ENCODE measurements at places on chromosomes 13 and 19. TPM values are rescaled to one million over a fixed set of nuclear protein-coding genes. Genes with fewer than 3 reads are reported as not detected.

DNA sequence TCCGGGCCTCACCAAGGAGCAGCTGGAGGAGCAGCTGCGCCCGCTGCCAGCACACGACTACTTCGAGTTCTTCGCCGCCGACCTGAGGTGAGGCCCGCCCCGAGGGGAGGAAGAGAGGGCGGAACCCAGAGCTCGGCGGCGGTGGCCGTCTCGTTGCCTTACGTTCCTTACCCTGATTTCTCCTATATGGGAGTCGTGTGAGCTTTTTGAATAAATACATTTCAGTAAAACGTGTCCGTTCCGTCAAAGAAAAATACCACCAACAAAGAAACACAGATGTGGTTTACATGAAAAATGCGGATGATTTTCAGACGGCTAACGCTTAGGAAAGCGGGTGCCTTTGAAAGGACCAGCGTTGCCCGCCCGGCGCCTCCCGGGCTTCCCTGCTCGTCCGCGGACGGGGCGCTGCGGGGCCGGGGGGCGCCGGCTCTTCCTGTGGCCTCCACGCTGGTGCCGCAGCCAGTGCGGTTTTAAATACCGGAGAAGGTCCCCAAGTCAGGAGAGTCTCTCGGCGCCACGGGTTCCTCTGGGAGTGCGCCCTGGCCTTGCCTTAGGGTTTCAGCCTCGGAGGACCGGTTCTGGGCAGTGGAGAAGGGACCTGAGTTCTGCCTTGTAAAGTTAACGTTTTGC, 755 bp downstream of the UPF3A start:
- DNase-seq = peak; percentile 84

- DNase-seq = no peak
These were observed 176.8 kb downstream of the ZNF737 start for GRCh38 chr19:20388706-20389225.

GRCh38 chr19:55308281-55308680, 16.9 kb downstream of the TMEM150B start:
- DNase-seq = no peak

- DNase-seq = no peak
These were observed 805 bp upstream of the PTOV1 start for GRCh38 chr19:49850221-49850486.

- DNase-seq = no peak
These were observed 1146.1 kb downstream of the EFNB2 start for GRCh38 chr13:105389373-105389772.

- no peak for DNase-seq
These were observed 15.5 kb upstream of the ZNF414 start for GRCh38 chr19:8529369-8530006.

DNA sequence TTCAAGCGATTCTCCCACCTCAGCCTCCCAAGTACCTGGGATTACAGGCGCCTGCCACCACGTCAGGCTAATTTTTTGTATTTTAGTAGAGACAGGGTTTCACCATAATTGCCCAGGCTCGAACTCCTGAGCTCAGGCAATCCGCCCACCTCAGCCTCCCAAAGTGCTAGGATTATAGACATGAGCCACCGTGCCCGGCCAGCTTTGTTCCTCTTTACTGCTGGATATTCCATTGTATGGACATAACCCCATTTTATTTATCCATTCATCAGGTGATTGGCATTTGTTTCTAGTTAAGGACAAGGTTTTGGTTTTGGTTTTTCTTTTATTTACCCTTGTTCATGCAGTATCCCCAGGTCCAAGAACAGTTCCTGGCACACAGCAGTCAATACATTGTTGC, 4.1 kb upstream of the RPS9 start:
- DNase-seq = no peak

GRCh38 chr13:32443111-32443510, 15.2 kb upstream of the N4BP2L1 start:
- DNase-seq = peak; percentile 62

DNA sequence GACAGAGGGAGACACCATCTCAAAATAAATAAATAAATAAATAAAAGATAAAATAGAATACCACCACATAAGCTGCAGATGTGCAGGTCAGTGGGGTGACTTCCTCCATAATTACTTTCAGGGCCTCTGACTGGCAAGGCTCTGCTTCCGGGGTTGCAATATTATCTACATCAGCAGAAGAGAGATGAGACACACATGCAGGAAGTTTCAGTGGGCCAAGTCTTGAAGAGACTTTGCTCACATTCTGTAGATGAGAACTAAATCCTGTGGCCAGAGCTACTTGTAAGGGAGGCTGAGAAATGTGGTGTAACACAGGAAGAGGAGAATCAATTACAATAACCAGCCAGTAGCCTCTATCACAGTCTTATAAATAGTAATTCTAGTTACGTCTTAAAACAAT, 89.9 kb upstream of the MAB21L1 start:
- DNase-seq = no peak

DNA sequence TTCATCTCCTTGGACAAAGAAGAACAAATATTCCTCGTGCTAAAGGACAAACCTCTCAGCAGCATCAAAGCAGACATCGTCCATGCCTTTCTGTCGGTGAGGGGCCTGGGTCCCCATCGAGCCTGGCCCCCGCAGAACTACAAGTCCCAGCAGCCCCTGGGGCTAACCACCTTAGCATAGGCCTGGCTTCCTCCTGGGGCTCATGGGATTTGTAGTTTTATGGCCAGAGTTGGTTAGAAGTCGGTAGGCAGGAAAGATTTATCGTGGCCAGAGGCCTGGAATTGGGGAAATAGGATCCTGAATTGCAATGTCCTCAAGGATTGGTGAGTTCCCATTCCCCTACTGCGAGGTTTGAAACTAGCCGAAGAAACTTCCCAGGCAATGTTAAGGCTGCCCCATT, 19.6 kb downstream of the TMEM150B start:
- DNase-seq = peak; percentile 63

DNA sequence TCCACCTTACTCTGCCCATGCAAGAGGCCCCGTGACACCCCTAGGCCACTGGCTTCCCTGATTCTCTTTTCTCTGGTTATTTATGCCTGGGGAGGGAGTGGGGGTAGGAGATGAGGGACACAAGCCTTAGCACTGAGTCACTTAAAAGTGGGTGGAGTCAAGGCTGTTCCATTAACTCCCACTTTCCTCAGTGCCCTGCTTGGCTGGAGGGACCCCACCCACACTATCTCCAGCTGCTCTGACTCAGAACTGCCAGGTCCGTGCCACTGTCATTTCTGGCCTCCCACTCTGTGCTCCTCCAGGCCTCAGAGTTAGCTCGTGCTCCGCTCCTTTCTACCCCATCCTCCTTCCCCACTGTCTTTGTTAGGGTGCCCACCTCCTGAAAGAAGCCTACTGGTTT, 113.4 kb upstream of the UQCRFS1 start:
- no peak for DNase-seq

DNA sequence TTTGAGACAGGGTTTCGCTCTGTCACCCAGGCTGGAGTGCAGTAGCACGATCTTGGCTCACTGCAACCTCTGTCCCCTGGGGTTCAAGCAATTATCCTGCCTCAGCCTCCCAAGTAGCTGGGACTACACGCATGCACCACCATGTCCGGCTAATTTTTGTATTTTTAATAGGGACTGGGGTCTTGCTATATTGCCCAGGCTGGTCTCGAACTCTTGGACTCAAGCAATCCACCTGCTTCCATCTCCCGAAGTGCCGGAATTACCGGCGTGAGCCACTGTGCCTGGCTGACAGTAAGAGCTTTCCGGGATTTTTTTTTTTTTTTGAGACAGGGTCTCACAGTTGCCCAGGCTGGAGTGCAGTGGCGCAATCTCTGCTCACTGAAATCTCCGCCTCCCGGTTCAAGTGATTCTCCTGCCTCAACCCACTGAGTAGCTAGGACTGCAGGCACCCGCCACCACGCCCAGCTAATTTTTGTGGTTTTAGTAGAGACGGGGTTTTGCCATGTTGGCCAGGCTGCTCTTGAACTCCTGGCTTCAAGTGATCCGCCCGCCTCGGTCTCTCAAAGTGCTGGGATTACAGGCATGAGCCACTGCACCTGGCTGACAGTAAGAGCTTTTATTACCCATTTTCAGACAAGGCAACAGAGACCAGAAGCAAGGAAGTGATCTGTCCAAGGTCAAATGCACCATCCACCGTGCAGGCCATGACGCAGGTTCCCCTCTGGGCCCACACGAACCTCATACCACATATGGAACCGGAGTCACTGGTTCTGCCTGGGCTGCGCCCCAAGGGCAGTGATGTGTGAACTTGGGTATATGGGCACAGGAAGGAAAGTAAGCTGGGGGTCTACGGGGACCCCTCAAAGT, 21.0 kb downstream of the RFX1 start:
- DNase-seq = no peak

DNA sequence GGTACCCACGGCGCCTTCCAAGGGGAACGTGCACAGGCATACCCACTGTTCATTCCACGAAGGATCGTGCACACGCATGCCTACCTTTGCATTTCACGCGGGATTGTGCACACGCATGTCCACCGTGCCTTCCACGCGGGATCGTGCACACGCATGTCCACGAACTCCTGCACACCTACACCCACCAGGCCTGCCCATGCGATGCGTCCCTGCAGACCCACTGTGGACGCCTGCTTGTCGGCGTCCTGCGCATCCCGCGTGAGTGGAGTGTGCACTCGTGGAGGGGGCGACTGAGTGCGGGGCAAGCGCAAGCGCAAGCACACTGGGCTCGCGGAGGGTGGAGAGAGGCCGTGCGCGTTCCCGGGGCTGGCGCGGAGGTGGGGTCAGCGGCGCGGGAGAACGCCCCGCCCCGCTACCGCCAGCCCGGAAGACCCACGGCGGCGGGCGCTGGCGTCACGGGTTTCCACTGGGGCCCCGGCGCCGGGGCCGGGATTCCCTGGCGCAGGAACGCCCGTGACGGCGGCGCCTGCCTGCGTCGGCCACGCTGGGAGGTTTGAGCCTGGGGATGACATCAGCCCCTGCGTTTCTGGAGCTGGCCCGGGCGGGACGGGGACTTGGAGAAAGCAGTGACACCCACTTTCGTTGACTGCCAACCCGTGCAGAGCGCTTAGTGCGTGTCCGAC, 18.7 kb downstream of the GADD45B start:
- DNase-seq = peak; percentile 70

GRCh38 chr13:107088061-107088460, 520.1 kb upstream of the ARGLU1 start:
- no peak for DNase-seq

DNA sequence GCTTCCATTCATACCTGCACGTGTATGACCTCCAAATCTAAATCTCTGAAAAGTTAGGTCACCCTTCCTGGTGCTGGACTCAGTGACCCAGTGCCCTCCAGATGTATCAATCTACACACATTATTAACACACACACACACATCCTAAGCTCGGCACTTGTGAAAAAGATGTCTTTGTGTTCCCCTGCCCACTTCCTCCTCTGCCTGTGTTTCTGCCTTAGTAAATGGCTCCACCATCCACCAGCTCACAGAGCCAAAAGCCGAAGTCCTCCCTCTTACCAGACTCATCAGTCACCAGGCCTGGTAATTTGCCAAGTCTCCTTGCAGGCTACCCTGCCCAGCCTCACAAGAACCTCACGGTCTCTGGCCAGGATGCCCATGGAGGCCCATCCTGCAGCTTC, 131.5 kb downstream of the SHISA2 start:
- DNase-seq = no peak

GRCh38 chr19:366205-366783, 21.7 kb upstream of the MIER2 start:
- DNase-seq = no peak

GRCh38 chr13:32126756-32127155, 95.2 kb downstream of the FRY start:
- DNase-seq = no peak

The HSPB6 gene
- not detected for total RNA-seq

The TMEM238 gene
- 23.0 TPM for total RNA-seq

The ACER1 gene
- 0.26 TPM for total RNA-seq

The SULT2A1 gene
- not detected for total RNA-seq

The FBL gene
- total RNA-seq = 453 TPM

The HS6ST3 gene
- total RNA-seq = not detected

All from activated CD8-positive, alpha-beta memory T cell treated with anti-CD3 and anti-CD28 coated beads, Interleukin-2, amount 10 ng/mL, durations not matched to agents 7 days and 5 days (primary cell).